ENCODE measurements at places on chromosomes 1 and 21.
A peak's percentile ranks its signal among the peaks of the same experiment; 100 is the strongest.

GRCh38 chr1:223269006-223269405 lies 95.0 kb downstream of the SUSD4 start:
- no peak for DNase-seq

GRCh38 chr1:18037651-18038050 lies 69.9 kb upstream of the IGSF21 start:
- no peak for DNase-seq

- DNase-seq, result no peak
Measured at GRCh38 chr1:204979891-204980649, 62.9 kb upstream of the CNTN2 start.

- no peak for DNase-seq
Measured at GRCh38 chr21:27467366-27467765, 500.5 kb upstream of the ADAMTS5 start.

GRCh38 chr1:205782627-205783432 lies 7.5 kb upstream of the RAB29 start:
- no peak for DNase-seq

GRCh38 chr1:179082333-179082998 lies 596 bp downstream of the TOR3A start:
- peak; percentile 29 for DNase-seq

- no peak for DNase-seq
Measured at GRCh38 chr1:62314454-62315350, 4.5 kb downstream of the KANK4 start.

GRCh38 chr1:201488830-201489589 lies 17.9 kb downstream of the CSRP1 start:
- DNase-seq, result no peak

DNA sequence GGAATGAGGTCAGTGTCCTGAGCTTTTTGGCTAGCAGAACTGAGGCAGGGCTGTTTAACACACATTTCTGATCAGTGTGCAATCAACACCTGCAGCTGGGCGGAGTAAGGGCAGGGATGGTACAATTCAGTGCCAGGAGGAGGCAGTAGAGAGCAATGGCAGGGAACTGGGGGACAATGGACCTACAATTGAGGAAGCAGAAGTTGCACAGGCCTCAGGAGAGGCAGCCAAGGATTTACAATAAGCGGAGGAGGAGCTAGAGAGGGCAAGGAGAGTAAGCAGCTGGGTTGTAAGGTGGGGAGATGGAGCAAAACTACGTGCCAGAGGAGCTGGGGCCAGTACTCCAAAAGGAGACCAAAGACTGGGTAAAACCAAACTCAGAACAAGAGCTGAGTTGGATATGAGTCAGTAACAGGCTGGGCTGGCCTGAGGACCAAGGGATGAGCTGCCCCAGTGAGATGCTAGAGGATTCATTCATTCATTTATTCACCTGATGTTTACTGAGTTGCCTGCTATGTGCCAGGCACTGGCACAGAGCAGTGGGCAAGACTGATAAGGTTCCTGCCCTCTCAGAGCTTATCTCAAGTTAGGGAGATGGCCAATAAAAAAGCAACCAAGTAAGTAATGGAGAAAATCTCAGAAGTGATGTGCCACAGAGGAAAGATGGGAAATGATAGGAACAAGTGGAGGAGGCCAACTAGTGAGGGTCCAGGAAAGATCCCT lies 10.4 kb upstream of the GALE start:
- peak; percentile 55 for DNase-seq

- DNase-seq, result no peak
Measured at GRCh38 chr1:206808615-206809014, 36.3 kb upstream of the IL10 start.

- DNase-seq, result no peak
Measured at GRCh38 chr1:150152182-150152536, 2.4 kb downstream of the PLEKHO1 start.

GRCh38 chr1:1462318-1462966 lies 9.1 kb upstream of the ATAD3B start:
- peak; percentile 69 for DNase-seq

DNA sequence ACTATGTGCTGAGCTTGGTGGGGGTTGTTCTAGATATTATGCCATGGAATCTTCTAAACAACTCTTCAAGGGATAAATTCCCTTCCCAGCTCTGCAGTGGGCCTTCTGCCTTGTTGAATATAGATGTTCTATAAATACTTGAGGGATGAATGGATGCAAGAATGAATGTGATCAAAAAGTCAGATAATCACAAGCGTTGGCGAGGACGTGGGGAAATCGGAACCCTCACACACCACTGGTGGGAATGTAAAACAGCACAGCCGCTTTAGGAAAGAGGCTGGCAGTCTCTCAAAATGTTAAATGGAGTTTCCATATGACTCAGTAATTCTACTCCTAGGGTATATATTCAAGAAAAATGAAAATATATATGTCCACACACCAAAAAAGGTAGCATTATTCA lies 19.0 kb downstream of the SDC3 start:
- no peak for DNase-seq

- no peak for DNase-seq
Measured at GRCh38 chr1:211610779-211611556, 32.0 kb upstream of the SLC30A1 start.
